Endothelial cell (in vitro differentiated cells): ENCODE measurements at places on chromosomes 11 and 22. TPM values are rescaled to one million over a fixed set of nuclear protein-coding genes. Genes with fewer than 3 reads are reported as not detected.

GRCh38 chr11:61828629-61829407 is 718 bp downstream of the FADS2 start:
- peak; percentile 62 for DNase-seq
- peaks cover 19% of the 10 kb centered on the region for H3K27me3 ChIP-seq
- peak overlapping the region; percentile 61 for H3K27ac ChIP-seq

DNA sequence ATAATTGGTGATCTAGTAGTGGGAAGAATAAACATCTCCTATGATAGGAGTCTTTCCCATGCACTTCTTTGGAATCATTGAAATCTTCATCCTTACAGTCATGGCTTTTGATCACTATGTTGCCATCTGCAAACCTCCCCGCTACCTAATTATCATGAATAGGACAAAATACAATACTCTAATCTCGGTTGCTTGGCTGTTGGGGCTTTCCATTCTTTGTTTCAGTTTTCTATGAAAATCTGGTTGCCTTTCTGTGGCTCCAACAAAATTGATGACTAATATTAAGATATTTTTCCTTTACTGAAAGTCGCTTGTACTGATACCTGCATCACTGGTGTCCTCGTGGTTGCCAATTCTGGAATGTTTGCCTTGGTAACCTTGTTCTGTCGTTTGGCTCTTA is 11.9 kb downstream of the OR4C6 start:
- no peak overlapping the region for H3K4me3 ChIP-seq
- no peaks in the 10 kb centered on the region for H3K4me1 ChIP-seq
- no peak for DNase-seq
- no peaks in the 10 kb centered on the region for H3K36me3 ChIP-seq
- no peaks in the 10 kb centered on the region for H3K27me3 ChIP-seq

DNA sequence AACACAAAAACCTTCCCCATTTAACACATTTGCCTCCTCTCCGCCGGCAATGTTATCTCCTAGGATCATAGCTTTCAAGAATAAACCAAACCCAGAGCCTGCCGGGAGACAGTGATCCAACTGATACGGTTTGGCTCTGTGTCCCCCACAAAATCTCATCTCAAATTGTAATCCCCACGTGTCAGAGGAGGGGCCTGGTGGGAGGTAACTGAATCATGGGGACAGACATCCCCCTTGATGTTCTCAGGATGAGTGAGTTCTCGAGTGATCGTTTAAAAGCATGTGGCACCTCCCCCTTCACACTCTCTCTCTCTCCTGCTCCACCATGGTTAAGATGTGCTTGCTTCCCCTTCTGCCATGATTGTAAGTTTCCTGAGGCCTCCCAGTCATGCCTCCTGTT is 33.3 kb downstream of the RBFOX2 start:
- peaks cover 10% of the 10 kb centered on the region for H3K36me3 ChIP-seq
- peaks cover 31% of the 10 kb centered on the region for H3K4me1 ChIP-seq
- DNase-seq, result no peak
- no peak overlapping the region for H3K4me3 ChIP-seq

- H3K36me3 ChIP-seq, result no peaks in the 10 kb centered on the region
- no peak overlapping the region for H3K4me3 ChIP-seq
- no peak overlapping the region for H3K27ac ChIP-seq
- DNase-seq, result no peak
- H3K4me1 ChIP-seq, result peaks cover 20% of the 10 kb centered on the region
Measured at GRCh38 chr11:11211888-11212287, 141.2 kb downstream of the CSNK2A3 start.

The TNKS1BP1 gene
- total RNA-seq, result 122 TPM

GRCh38 chr11:83641511-83641910 is 355.3 kb upstream of the CCDC90B start:
- H3K36me3 ChIP-seq, result no peaks in the 10 kb centered on the region
- H3K4me1 ChIP-seq, result peaks cover 4% of the 10 kb centered on the region
- no peak overlapping the region for H3K4me3 ChIP-seq
- no peak overlapping the region for H3K27ac ChIP-seq
- no peaks in the 10 kb centered on the region for H3K27me3 ChIP-seq
- no peak for DNase-seq

DNA sequence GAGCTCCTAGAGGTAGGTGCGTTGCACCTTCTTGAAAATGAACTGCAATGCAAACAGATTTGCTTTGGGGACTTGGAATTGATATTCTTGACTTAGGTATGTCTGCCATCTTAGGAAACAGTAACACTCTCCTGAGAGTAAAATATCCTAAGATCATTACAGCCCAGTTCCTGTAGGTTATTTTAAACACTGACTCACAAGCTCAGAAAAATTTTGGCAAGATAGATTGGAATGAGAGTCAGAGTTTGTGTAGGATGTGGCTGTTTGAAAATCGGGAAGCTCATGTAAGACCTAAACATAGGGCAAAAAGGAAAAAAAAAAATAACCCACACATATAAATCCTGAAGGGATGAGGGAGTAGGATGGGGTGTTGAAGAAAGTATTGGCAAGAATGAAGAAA is 377.0 kb upstream of the LRRC4C start:
- no peaks in the 10 kb centered on the region for H3K36me3 ChIP-seq
- H3K4me3 ChIP-seq, result no peak overlapping the region
- H3K27ac ChIP-seq, result no peak overlapping the region
- no peaks in the 10 kb centered on the region for H3K4me1 ChIP-seq
- no peaks in the 10 kb centered on the region for H3K27me3 ChIP-seq
- DNase-seq, result no peak

- peaks cover 6% of the 10 kb centered on the region for H3K27me3 ChIP-seq
- H3K4me3 ChIP-seq, result no peak overlapping the region
- H3K27ac ChIP-seq, result no peak overlapping the region
- peak; percentile 72 for DNase-seq
- H3K4me1 ChIP-seq, result no peaks in the 10 kb centered on the region
- H3K36me3 ChIP-seq, result no peaks in the 10 kb centered on the region
Measured at GRCh38 chr11:15941206-15941770, 415.1 kb downstream of the SOX6 start.

The MN1 gene
- total RNA-seq, result 9.9 TPM

DNA sequence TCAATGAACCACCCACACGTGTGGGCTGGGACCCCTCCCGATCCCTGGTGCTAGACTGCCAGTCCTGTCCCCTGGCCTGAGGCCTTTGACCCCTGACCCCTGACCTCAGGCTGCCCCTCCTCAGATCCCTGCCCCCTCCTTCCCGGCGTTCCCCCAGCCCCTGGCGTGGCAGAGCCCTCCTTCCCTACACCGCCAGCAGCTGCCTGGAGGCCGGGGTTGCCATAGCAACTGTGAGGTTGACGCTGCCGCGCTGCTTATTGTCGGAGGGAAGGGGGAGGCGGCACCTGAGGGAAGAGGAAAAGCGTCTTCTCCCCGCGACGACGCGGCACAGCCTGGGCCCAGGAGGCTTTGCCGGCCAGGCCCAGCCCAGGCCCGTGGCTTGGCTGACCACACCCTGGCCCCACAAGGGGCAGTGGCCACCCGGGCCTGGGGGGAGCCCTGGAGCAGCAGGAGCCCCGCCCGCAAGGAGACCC is 32.6 kb downstream of the SHANK3 start:
- H3K4me1 ChIP-seq, result peaks cover 29% of the 10 kb centered on the region
- H3K27ac ChIP-seq, result peak overlapping the region; percentile 72
- H3K27me3 ChIP-seq, result peaks cover 60% of the 10 kb centered on the region
- DNase-seq, result peak; percentile 42

- H3K4me3 ChIP-seq, result no peak overlapping the region
- no peak for DNase-seq
- peaks cover 8% of the 10 kb centered on the region for H3K27me3 ChIP-seq
- peaks cover 20% of the 10 kb centered on the region for H3K4me1 ChIP-seq
- H3K36me3 ChIP-seq, result no peaks in the 10 kb centered on the region
Measured at GRCh38 chr11:120545813-120546212, 34.3 kb downstream of the GRIK4 start.
